ENCODE measurements at places on chromosomes 4 and X.

DNA sequence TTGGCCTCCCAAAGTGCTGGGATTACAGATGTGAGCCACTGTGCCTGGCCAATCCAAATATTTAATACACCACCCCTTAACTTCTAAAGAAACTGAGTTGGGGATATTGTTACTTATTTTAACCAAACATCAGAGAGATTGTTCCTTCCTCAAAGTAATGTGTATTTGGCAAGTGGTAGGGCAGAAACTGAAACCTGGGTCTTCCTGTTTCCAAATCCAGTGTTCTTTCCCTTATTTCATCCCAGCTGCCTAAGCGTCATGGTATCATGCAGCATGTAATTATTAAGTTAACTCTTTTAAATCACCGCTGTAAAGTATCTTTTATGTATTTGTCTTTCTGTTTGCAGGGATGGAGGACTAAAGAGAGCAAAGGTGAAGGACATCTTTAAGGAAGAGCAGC is 68.4 kb downstream of the GPAT3 start:
- no peak for DNase-seq

GRCh38 chr4:137740141-137740540 is 207.8 kb upstream of the PCDH18 start:
- DNase-seq = peak; percentile 14

- no peak for DNase-seq
Observed at GRCh38 chrX:114500622-114501021, 83.3 kb upstream of the HTR2C start.

DNA sequence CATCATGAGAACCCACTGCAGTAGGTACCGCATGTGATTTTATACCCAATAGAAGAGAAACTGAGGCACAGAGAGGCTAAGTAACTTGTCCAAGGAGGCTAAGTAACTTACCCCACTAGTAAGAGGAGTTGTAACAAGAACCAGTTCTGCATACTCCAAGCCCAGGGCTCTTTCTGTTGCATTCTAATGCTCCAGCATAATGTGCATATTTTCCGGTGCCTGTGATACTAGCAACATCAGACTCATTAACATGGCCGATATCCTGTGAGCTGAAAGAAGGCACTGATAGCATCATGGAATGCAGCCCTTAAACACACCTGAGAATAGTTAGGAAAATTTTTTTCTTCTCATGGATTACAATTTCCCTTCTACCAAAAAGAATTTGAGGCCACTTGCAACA is 39.7 kb upstream of the KLF3 start:
- no peak for DNase-seq

GRCh38 chrX:37580080-37580479 is 8.6 kb downstream of the LANCL3 start:
- DNase-seq = no peak

- DNase-seq = no peak
Observed at GRCh38 chr4:87962398-87963146, 12.9 kb upstream of the SPP1 start.

- peak; percentile 41 for DNase-seq
Observed at GRCh38 chr4:73883306-73883705, 14.1 kb downstream of the CXCL1 start.

DNA sequence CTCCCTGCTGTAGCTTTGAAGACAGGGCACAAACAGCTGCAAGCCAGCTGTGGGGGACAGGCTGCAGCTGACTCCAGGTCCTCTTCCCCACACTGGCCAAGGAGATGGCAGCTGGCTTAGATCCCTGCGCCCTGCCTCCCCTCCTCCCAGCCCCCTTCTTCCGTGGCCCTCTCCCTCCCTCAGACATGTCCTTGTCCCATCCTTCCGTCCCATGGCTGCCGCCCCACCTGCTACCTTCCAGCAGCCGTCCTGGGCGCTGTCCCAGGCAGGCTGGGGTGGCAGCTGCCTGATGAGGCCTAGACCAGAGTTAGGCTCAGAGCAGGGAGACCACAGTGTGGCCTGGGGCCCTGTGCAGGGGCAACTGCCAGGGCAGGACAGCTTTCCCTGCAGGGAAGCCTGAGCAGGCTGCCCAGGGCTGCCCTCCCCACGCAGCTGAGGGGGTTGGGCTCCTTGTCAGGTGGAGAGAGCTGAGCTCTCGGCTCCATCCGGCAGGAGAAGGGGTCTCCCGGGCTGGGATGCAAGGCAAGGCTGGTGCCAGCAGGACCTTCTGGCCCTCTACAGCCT is 3.3 kb upstream of the BGN start:
- no peak for DNase-seq

DNA sequence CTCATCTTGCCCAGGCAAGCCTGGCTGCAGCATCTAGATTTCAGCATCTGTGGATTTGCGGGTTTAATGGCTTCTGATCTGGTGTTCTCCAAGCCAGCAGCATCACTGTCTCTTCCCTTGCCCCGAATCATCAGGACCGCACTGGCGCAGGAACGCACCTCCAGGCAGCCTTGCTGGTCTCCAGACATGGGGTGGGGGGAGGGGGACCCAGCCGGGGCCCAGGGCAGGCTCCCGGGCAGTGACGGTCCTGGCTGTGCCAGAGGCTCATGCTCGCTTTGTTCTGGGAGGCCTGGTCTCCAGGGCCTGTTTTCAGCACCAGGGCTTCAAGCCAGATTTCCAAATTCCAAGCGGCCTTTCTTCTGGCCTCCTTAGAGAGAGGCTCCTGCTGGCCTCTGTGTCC is 4.9 kb downstream of the CFAP99 start:
- DNase-seq = no peak

DNA sequence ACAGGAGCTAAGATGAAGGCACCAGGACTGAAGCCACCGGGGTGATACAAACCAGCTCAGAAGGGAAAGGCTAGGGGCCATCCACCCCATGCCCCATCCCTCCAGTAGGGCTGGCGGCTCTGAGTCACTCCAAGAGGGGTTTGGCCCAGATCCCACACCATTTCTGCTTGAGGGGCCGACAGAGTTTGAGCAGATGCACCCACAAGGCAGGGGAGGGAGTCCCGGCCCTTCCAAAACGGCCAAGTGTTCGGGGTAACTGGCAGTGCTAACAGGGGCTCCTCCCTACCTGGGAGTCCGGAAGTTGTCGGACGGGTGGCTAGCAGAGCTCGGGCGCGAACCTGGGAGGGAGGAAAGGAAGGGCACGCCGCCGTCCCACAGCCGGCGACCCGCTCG is 412 bp downstream of the SLC10A3 start:
- DNase-seq = peak; percentile 52

DNA sequence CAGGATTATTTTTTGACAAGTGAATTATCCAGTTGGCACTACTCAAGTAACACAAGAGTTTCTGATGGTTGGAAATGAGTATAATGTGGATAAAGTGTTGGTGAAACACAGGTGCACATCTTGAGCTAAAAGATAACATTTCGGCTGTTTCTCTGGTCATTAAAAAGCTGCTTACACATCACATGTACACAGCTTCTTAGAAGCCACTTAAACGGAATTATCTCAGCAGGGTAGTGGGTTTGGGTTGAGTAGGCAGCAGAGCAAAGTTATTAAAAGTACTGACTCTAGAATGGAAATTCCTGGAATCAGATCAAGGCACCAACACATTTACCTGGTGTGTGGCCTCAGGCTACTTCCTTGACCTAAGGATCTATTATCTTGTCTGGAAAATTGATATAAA is 55.4 kb upstream of the RASSF6 start:
- no peak for DNase-seq

- no peak for DNase-seq
Observed at GRCh38 chr4:82428526-82428968, 1.7 kb downstream of the HNRNPDL start.

DNA sequence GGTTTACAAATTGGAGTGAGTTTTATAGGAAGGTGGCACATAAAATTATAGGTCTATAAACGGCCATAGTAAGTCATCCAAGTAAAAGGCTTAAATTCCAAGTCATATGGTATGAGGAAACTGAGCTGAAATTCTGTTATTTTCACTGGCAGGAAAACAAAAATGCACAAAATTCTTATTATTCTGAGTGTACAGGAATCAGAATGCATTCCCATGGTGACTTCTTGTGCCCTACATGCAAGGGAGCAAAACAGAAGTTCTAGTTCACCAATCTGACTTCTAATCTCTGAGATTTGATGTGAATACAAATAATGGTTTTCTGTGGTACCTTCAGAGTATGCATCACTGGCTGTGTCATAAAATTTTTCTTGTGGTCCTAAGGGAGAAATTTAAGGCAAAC is 102.9 kb downstream of the CLCN4 start:
- peak; percentile 50 for DNase-seq

DNA sequence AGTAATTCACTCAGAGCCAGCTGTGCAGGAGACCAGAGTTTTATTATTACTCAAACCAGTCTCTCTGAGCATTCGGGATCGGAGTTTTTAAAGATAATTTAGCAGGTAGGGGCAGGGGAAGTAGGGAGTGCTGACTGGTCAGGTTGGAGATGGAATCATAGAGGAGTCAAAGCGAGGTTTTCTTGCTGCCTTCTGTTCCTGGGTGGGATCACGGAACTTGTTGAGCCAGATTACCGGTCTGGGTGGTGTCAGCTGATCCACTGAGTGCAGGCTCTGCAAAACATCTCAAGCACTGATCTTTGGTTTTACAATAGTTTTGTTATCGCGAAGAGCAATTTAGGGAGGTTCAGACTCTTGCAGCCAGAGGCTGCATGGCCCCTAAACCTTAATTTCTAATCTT is 63.6 kb downstream of the TRIM2 start:
- DNase-seq = no peak

GRCh38 chr4:168917138-168917779 is 92.8 kb downstream of the CBR4 start:
- peak; percentile 79 for DNase-seq

GRCh38 chr4:173522160-173522950 is 7.7 kb downstream of the HAND2 start:
- peak; percentile 90 for DNase-seq

DNA sequence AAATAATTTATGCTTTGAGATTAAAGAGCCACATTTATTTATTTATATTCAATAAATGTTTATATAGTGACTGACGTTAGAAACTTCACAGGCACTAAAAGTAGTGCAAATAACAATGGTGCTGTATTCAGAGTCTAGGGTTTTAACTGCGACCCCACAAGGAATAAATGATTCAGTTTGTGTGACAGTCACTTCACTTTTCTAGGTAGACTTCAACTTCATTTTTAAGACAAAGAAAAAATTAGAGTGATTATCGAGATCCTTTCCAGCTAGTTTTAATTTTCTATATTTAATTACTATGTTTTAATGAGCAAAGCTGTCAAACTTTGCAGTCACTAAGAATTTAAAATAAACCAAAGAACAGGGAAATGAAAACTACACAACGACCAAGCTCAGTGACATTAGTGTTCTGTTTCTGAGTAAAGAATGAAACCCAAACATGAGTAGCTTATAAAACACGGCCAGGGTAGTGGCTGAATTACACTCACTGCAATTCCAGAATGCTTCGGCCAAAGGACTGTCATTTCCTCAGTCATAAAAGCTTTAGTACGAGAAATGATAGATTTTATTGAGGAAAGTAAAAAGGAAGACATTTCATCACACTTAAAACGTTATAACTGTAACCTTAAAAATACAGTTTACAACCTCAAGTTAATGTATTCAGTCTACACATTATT is 38.6 kb downstream of the ADGRA3 start:
- DNase-seq = no peak

DNA sequence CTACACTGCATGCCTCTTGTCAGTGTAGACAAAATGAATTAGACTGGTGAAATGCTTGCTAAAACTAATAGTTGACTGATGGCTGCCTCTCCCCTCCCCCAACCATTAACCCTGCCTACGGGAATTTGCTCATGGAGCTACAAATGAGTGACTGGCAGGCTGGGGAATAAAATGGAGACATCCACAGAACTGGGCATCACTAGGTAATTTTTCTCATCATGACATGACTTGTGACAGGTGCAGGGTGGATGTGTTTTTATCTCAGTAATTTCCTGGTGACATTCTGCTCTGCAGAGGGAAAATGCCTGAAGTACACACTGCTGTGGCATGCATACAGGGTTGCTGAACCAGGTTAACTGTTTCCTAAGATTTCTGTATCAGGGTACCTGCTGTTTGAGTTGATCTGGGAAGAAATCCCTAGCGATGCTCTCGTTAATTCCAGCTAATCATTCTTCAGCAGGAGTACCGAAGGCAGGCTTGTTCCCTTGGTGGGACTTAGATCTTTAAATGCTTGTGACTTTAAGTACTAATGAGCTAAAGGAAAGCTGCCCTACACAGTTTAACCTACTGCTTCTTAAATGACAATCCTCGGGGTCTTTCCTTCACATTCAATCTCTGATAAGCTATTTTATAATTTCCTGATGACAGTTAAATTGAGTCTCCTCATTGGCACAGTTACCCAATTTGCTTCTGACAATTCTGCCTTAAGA is 376.3 kb upstream of the LCORL start:
- no peak for DNase-seq

DNA sequence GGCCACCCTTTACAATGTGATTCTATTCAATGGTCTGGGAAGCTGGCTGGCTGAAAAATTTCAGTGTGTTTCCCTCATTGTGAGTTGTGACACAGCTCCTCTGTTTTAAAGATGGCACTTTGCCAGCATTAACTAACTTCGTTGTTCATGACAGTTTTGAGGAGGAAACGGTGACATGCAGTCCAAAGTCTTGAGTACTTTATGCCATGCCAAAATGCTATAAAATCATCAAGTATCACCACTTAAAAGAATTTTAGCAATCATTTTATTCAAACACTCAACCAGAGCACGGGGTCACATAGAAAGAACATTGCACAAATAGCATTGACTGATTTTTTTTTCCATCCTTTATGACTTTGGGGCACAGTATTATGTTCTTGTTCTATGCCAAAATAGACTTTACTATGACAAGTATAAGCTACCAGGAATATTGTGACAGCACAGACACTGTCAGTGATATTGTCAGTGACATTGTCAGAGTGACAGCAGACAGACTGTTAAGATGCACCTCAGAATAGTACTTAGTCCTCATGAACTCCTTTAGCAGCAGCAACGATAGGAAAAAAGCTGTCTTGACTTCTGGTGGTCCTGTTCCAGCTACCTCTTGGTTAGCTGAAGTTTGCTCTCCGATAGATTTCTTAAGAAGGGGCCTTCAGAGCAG is 46.7 kb downstream of the CXCL13 start:
- DNase-seq = peak; percentile 9

DNA sequence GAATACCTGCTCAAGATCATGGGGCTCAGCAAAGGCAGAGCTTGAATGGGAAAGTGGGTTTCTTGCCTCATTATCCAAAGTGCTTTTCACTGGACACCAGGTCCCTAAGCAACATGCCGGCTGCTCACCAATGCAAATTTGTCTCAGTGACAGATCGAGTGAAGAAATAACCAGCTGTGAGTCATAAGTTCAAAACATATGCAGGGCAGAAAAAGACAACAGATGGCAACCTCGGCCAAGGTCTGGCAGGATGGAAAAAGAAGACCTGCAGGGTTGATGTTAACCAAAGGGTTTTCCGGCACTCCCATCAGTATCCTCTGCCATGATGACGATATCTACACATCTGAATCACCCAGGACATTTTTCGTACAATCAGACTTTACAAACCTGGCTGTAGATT is 124.1 kb downstream of the AFAP1 start:
- peak; percentile 72 for DNase-seq

Data from cardiac fibroblast (primary cell).